ENCODE measurements at places on chromosomes 7 and 10. TPM values are rescaled to one million over a fixed set of nuclear protein-coding genes. Genes with fewer than 3 reads are reported as not detected.

The HEPACAM2 gene
- total RNA-seq, result not detected

- H3K4me1 ChIP-seq, result no peaks in the 10 kb centered on the region
- no peak overlapping the region for H3K27ac ChIP-seq
- no peaks in the 10 kb centered on the region for H3K27me3 ChIP-seq
These were observed 81.8 kb downstream of the LRRN3 start for GRCh38 chr7:111172564-111173257.

DNA sequence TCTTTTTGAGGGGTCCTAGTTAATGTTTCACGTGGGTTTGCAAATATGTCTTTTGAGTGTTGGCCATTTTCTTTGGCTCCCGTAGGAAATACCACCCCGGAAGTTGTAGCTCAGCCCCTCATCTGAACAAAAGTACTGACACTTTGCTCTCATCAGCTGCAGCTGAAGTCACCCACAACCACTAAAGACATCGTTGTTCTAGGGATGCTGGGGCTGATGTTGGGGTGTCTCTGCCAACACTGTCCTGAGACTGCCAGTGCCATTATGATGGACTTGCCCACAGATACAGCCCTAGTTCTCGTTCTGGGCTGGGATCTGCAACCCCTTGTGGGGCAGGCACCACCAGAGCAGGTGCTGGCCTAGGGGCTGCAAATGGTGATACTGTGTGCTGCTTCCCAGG is 82.6 kb upstream of the ARHGAP21 start:
- H3K27me3 ChIP-seq, result no peaks in the 10 kb centered on the region
- H3K36me3 ChIP-seq, result no peaks in the 10 kb centered on the region
- DNase-seq, result no peak
- no peaks in the 10 kb centered on the region for H3K4me1 ChIP-seq
- no peak overlapping the region for H3K4me3 ChIP-seq
- no peak overlapping the region for H3K27ac ChIP-seq

DNA sequence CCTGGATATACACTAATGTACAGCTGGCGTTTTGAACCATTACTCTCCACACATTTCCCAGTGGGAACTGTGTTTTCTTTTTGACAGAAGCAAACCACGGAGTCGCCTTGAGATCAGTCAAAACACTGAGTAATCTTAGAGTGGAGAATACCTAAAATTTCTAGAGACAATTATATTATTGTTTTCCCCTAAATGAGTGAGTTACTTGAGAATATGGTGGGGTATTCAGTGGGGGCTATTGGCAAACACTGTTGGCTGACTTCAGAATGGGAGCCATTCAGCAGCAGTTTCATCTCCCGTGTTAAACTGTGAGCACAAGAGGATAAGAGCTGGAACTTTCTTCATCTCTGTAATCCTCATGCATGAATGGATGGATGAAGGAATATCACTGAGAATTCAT is 6.2 kb downstream of the IL2RA start:
- H3K4me3 ChIP-seq, result no peak overlapping the region
- peaks cover 34% of the 10 kb centered on the region for H3K4me1 ChIP-seq
- no peak for DNase-seq
- H3K36me3 ChIP-seq, result no peaks in the 10 kb centered on the region
- no peak overlapping the region for H3K27ac ChIP-seq

The TAS2R4 gene
- 1.3 TPM for total RNA-seq

DNA sequence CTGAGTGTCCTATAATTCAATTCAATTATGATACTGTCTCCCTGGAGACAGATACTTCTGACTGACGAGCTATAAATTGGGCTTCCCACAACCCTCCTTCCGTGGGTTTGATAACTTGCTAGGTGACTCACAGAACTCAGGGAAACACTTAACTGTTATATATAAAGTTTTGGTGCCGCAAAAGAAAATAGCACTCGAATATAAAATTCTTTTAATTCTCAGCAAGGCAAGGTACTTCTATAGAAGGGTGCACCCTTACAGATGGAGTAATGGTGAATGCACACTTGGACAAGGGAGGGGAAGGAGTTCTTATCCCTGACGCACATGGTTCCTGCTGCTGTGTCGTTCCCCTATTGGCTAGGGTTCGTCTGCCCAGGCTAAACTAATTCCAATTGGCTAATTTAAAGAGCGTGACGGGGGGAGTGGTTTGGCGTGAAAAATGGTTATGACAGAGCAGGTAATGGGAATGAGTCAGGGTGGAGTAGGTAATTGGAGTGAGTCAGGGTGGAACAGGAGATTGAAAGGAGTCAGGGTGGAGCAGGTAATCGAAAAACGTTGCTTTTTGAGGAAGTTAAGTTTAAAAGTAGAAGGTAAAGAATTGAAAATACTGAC is 20.8 kb upstream of the GHITM start:
- H3K36me3 ChIP-seq, result no peaks in the 10 kb centered on the region
- H3K4me3 ChIP-seq, result no peak overlapping the region
- DNase-seq, result no peak
- no peaks in the 10 kb centered on the region for H3K27me3 ChIP-seq

The CCDC172 gene
- not detected for total RNA-seq

The ZNF92 gene
- total RNA-seq, result 5.5 TPM

- no peak overlapping the region for H3K27ac ChIP-seq
- no peaks in the 10 kb centered on the region for H3K4me1 ChIP-seq
- H3K27me3 ChIP-seq, result no peaks in the 10 kb centered on the region
These were observed 28.9 kb downstream of the MGAM start for GRCh38 chr7:142024547-142024946.

The PSD gene
- total RNA-seq, result 2.8 TPM

- H3K4me3 ChIP-seq, result no peak overlapping the region
- no peaks in the 10 kb centered on the region for H3K27me3 ChIP-seq
- no peak for DNase-seq
- no peaks in the 10 kb centered on the region for H3K36me3 ChIP-seq
- H3K4me1 ChIP-seq, result peaks cover 15% of the 10 kb centered on the region
- no peak overlapping the region for H3K27ac ChIP-seq
These were observed 14.3 kb downstream of the TMEM273 start for GRCh38 chr10:49173853-49174252.

DNA sequence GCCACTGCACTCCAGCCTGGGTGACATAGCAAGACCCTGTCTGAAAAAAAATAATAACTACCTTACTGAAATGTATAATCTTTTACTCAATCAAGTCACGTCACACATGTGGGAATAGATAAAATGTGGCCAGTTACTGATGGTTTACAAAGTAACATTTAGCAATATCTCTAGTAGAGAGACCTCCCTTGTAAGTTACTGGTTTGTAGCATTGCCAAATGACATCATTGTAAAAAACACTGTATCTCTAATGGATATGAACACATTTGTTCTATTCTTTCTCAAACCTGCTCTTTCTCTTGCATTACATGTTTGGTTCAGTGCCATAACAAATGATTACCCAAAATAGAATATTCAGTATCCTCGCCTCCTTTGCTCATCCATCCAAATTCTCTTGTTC is 18.8 kb downstream of the TET1 start:
- no peaks in the 10 kb centered on the region for H3K27me3 ChIP-seq
- DNase-seq, result no peak
- no peak overlapping the region for H3K4me3 ChIP-seq
- no peaks in the 10 kb centered on the region for H3K36me3 ChIP-seq
- no peaks in the 10 kb centered on the region for H3K4me1 ChIP-seq
- H3K27ac ChIP-seq, result no peak overlapping the region

The ELFN1 gene
- 0.20 TPM for total RNA-seq

GRCh38 chr10:120598386-120598785 is 141.4 kb downstream of the PLPP4 start:
- no peak overlapping the region for H3K27ac ChIP-seq
- H3K4me1 ChIP-seq, result no peaks in the 10 kb centered on the region
- no peaks in the 10 kb centered on the region for H3K36me3 ChIP-seq
- no peak overlapping the region for H3K4me3 ChIP-seq
- DNase-seq, result no peak

DNA sequence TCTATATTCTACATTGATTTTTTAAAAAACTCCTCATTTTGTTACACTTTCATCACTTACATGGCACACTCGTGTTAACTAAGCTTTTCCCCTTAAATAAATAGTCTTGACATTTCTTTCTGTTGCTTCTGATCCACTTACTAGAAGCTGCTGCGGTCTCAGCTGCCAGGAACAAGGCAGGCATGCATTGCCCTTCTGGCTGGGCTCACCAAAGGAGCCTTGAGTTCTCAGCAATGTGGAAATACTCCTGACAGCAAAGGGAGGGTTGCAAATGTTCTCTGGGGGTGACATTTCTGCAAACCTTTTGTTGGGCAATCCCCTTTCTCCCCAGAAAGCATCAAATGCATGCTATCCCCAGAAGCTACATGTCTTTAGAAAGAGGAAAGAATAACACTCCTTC is 350.1 kb downstream of the PRPF18 start:
- no peak overlapping the region for H3K27ac ChIP-seq
- H3K4me1 ChIP-seq, result no peaks in the 10 kb centered on the region
- DNase-seq, result no peak
- no peaks in the 10 kb centered on the region for H3K27me3 ChIP-seq
- H3K36me3 ChIP-seq, result no peaks in the 10 kb centered on the region
- H3K4me3 ChIP-seq, result no peak overlapping the region

GRCh38 chr7:42214060-42214679 is 22.8 kb downstream of the GLI3 start:
- H3K36me3 ChIP-seq, result no peaks in the 10 kb centered on the region
- DNase-seq, result no peak
- no peak overlapping the region for H3K4me3 ChIP-seq
- no peaks in the 10 kb centered on the region for H3K27me3 ChIP-seq
- H3K4me1 ChIP-seq, result no peaks in the 10 kb centered on the region
- no peak overlapping the region for H3K27ac ChIP-seq

DNA sequence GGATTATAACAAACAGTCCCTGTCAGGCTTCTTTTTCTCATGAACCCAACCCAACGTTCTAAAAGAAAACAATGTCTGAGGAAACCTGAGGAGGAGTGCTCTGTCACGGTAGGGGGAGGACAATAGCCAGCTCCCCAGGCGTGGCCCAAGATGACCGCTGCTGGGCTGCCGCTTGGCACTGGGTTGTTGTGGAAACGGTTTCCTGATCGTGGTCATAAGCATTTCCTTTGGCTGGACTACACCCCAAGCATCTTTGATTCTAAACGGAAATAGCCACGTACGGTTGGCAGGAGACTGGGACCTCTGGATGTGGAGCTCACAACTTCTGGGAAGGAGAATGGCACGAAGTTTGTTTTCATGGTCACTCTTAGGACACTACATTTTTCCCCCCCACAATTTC is 30.4 kb upstream of the DMBT1 start:
- DNase-seq, result no peak
- no peaks in the 10 kb centered on the region for H3K27me3 ChIP-seq
- H3K36me3 ChIP-seq, result no peaks in the 10 kb centered on the region
- H3K4me3 ChIP-seq, result no peak overlapping the region
- H3K27ac ChIP-seq, result peak overlapping the region; percentile 31

The CAV2 gene
- 56.6 TPM for total RNA-seq

Data from upper lobe of left lung (tissue), 6 donors.